ENCODE measurements at places on chromosomes 13 and 19.

- DNase-seq, result no peak
These were observed 849 bp downstream of the GAS6 start for GRCh38 chr13:113862931-113863523.

DNA sequence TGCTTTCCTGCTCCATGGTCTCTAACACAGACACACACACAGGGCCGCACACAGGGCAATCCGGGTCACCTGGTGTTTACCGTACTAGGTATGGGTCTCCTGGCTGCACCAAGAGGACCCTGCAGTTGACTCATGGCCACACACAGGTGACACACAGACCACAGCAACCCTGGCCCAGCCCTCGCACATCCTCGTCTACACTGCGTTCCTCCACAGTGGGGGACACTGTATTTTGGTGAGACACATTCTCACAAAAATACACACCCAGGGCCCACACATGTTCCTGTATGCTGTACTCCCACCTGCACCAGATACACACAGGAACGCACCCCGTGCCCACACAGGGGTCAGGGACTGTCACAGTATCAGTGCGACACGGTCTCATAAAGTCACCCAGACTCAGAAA is 12.8 kb downstream of the PDE4A start:
- no peak for DNase-seq

- no peak for DNase-seq
These were observed 18.7 kb downstream of the PPP5C start for GRCh38 chr19:46365561-46365960.

DNA sequence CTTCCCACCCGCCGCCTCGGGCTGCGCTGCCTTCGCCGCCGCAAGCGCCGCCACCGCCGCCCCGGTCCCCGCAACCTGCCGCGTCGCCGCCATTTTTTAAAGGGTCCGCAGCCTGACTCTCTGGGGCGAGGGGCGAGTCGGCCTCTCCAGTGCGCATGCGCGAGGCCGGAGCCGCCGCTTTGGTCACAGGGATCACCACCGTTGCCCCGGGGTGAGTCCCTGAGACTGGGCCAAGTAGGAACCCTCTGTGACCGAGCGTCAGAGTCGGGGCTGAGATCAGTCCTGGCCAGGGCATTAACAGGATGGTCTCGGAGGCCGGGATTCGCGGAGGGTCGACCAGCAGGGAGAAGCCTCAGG is 42.6 kb downstream of the ZNF146 start:
- no peak for DNase-seq

GRCh38 chr13:90867336-90867683 is 480.2 kb upstream of the MIR17HG start:
- no peak for DNase-seq

DNA sequence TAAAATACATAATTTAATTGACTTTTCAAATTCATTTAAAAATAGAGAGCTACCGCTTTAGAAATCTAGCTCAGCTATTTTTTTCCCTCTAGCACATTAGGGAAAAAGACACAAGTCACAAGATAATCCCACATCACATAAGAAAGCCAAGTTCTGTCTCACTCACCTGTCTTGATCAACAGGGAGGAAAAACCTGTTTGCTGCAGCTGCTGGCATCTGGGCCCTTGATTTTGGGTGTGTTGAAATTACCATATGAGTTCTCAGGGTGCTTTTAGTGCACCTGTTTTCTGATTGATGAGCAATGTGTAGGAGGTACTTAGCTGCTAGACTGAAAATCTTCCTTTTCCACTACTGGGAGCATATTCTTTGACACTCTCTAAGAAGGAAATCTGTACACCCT is 53.8 kb downstream of the ZDHHC20 start:
- DNase-seq, result no peak

DNA sequence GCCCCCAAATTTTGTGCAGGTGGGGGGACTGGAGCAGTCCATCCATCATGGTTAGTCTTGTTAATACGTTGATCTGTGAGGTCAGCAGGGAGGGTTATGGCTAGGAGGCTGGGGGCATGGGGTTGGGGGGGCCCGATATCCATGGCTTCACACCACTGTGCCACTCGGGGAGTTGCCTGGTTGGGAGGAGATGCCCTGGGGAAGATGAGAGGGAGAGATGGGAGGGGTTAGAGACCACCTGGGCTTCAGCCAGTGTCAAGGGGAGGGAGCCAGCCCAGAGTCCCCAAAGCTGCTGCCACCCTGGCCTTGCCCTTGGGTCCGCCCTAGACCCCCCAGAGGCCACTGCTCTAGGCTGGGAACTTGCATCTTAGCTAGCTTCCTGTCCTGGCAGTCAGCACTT is 1.8 kb upstream of the DMPK start:
- no peak for DNase-seq

- no peak for DNase-seq
These were observed 508 bp downstream of the SLC15A1 start for GRCh38 chr13:98751861-98752466.

- DNase-seq, result no peak
These were observed 8.6 kb upstream of the MYCBP2 start for GRCh38 chr13:77335543-77335942.

DNA sequence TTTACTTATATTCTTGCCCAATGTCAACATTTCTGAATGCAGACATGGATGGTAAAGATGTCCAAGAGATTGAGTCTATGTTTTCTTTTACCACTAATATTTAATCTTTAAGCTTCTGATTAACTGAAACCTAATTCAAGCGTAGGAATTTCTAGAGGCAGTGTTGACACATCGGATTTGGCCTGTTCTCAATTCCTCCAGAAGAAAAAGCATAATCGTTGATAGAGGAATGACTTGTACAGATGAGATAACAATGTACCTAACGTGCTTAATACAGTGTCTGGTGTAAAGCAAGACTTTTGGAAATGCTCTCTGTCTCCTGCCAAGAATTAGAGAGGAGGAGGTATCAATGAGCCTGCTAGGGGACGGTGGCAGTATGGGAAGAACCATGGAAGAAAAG is 35.2 kb downstream of the SLC15A1 start:
- no peak for DNase-seq

GRCh38 chr19:58336820-58337219 is 10.0 kb downstream of the ZSCAN22 start:
- DNase-seq, result no peak

DNA sequence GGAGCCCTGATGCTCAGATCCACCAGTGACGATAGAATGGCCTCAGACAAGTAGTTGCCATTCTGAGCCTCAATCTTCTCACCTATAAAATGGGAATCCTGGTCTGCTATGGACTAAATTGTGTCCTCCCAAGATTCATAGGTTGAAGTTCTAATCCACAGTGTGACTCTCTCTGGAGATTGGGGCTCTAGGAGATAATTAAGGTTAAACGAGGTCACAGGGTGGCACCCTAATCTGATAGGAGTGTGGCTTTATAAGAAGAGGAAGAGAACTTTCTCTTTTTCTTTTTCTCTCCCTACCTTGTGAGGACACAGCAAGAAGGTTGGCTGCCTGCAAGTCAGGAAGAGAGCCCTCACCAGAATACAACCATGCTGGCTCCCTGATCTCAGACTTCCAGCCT is 214.1 kb downstream of the KATNAL1 start:
- DNase-seq, result no peak

- DNase-seq, result no peak
These were observed 118.0 kb upstream of the ZNF536 start for GRCh38 chr19:30254158-30254557.

DNA sequence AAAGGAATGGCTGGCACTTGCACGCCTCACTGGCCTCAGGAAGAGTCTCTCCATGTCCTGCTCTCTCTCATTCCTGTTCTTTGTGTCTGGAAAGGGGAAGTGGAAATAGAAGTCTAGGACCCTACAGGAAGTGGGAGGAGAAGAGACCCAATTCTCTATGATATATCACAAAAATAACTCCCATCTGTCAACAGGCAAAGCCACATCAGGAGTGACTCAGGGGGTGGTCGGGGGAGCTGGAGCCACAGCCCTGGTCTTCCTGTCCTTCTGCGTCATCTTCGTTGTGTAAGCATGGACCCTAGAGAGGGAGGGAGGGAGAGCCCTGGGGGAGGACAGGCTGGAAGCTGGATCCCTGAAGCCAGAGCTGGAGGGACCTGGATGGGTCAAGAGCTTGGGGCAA is 3.0 kb downstream of the SIGLEC9 start:
- DNase-seq, result peak; percentile 30

DNA sequence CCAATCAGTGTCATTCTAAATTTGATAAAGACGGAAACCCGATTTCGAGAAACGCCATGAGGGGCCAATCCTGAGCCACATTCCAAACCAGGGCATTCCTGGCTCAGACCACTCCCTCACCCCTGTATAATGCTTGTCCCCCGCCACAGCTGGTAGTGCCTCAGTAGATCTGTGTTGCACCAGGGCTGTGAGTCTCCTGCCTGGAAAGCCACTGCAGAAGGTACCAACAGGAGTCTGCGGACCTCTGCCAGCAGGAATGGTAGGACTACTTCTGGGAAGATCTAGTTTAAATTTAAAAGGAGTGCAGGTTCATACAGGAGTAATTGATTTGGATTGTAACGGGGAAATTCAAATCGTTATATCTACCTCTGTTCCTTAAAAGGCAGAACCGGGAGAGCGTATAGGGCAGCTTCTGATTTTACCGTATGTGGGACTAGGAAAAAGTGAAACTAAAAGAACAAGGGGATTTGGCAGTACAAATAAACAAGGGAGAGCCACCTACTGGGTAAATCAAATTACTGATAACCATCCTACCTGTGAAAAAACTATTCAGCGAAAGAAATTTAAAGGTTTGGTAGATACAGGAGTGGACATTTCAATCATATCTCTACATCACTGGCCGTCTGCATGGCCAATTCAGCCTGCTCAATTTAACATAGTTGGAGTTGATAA is 20.8 kb upstream of the ZNF266 start:
- no peak for DNase-seq

- no peak for DNase-seq
These were observed 152.1 kb downstream of the KCNRG start for GRCh38 chr13:50167224-50167947.

DNA sequence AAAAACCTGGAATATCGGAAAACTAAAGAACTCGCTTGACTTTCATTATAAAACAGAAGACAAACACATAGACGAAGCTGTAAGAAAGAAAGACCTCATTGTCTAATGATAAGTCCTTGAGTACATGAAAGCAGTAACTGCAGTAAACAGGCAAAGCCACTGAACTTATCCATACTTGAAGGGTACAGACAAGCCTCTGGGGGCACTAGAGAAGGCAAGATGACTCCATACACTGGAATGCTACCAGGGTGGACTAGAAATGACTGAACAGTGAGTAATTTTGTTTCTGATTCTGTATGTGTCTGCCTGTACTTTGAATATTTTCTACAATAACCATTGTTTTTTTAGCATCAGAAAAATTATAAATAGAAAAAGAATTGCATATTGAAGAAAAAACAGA is 507.9 kb downstream of the UQCRFS1 start:
- DNase-seq, result no peak

DNA sequence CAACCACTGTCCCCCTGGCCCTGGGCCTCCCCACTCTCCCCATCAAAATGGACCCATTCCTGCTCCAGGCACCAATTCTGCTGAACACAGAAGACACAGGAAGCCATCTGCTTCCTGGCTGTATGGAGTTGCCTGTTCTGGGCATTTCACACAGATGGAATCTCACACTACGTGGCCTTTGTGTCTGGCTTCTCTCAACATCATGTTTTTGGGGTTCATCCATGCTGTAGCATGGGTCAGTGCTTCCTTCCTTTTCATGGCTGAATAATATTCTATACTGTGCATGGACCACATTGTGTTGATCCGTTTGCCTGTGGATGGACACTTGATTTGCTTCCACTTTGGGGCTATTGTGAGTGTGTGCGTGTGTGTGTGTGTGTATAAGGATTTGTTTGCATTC is 15.0 kb upstream of the KLF2 start:
- DNase-seq, result no peak

DNA sequence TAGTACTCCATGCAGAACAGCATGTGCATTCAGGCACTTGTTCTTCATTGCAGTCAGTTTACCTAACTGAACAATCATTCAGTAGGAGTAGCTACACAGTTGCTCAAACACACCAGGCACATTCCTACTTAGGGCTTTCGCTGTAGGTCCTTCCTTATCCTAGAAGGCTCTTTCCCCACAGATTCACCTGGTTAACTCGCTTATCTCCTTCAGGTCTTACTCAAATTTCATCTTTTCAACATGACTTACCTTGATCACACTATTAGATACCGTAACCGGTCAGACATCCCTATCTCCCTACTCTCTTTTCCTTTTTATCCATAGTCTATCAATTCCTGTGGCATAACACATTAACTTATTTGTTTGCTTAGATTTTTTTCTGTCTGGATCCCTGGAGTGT is 14.6 kb downstream of the EDNRB start:
- DNase-seq, result no peak

GRCh38 chr13:32254916-32255723 is 60.0 kb downstream of the ZAR1L start:
- DNase-seq, result no peak

- no peak for DNase-seq
These were observed 379.8 kb downstream of the TBC1D4 start for GRCh38 chr13:75102001-75102716.

DNA sequence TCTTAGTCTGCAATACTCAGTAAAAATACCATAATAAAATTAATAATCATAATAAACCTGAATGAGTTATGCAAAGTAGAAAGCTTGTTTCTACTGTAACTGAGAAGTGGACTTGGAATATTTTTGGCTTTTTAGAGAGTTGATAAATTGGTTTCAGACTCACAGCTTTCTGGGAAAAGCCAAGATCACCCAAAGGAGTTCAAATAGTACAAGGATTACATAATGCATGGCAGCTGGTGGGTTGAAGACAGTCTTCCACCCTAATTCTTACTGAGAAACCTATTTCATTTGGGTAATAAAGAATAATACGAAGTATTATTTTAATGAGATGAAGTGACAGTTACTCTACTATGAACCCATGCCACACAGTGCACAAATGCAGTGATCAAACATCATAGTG is 139.4 kb upstream of the KLF12 start:
- no peak for DNase-seq

DNA sequence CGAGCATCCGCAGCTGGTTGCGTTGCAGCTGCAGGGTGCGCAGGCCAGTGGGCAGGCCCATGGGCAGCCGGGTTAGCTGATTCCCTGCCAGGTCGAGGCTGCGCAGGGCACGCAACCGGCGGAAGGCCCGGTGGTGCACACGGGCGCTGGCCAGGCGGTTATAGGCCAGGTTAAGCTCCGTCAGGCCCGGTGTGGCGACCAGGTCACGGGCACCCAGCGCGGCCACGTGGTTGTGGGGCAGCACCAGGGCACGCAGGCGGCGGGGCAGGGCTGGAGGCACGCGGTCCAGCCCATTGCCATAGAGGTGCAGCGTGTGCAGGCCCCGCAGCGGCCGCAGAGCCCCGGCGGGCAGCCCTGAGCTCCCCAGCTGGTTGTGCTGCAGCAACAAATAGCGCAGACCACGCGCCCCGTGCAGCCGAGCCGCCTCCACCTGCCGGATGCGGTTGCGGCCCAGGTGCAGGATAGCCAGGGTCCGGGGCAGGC is 5.3 kb downstream of the PODNL1 start:
- DNase-seq, result no peak

- no peak for DNase-seq
These were observed 10.2 kb upstream of the CCDC97 start for GRCh38 chr19:41299755-41300089.

- no peak for DNase-seq
These were observed 3.0 kb downstream of the ADAMTSL5 start for GRCh38 chr19:1509602-1510441.
